ENCODE measurements at places on chromosomes 11 and 22. TPM values are rescaled to one million over a fixed set of nuclear protein-coding genes. Genes with fewer than 3 reads are reported as not detected.

GRCh38 chr11:77086521-77087472, 15.8 kb upstream of the OMP start:
- no peak for DNase-seq

GRCh38 chr11:62546244-62546928, at the start of gene AHNAK:
Gene AHNAK (minus strand): TSS chr11:62546806. CDS start chr11:62536098, 10,708 bp downstream.
- peak; percentile 55 for DNase-seq

GRCh38 chr11:46490666-46491065, 99.1 kb upstream of the CHRM4 start:
- no peak for DNase-seq

Gene APOA4
- not detected for total RNA-seq

- peak; percentile 57 for DNase-seq
Observed at GRCh38 chr11:1335811-1336761, 26.7 kb upstream of the TOLLIP start.

Gene TPBGL
- not detected for total RNA-seq

- DNase-seq, result no peak
Observed at GRCh38 chr11:30538251-30538650, 47.9 kb downstream of the MPPED2 start.

Gene LRRC32
- total RNA-seq, result 17.5 TPM

DNA sequence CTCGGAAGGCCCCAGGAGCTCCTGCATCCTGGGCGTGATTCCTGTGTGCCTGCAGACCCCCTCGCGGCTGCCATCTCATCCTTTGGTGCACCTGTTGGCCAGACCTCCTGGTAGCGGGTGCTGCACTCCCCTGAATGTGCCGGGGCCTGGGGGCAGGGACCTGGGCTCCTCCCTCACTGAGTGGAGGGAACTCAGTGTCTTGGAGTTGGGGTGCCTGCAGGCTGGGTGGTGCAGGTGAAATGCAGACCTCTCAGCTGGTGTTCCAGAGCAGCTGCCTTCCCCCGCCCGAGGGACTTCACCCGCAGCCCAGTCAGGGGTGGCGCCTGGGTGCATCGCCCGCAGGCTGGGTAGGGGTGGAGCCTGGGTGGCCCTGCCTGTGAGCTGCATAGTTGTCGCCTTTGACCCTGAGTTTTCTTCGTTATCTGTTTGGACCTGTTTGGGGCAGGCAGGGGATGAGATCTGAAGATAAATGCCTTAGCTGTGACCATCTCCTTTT, 31.4 kb downstream of the LRP5 start:
- DNase-seq, result no peak

DNA sequence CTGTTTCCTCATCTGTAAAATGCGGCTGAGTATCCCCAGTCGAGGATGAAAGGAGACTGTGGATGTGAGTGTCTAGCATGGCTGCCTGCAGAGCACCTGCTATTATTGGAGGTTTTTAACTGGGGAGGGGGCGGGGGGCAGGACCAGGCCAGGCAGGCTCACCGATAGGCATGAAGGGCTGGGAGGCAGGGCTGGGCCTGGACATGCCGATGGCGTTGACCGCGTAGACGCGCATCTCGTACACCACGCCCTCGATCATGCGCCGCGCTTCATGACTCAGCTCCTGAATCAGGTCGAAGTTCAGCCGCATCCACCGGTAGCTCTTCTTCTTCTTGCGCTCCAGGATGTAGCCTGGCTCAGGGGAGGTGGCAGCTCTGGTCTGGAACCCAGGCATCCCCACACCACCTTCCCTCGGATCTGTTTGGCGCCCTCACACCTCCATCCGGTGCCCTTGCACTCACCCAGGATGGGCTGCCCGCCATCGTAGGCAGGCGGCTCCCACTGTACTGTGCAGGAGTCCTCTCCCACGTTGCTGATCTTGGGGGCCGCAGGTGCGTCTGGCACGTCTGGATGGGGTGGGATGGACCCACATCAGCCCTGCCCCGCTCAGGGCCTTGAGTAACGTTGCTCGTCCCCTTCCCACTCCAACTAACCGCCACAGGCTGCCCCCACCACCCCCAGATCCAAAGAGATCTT, 15.1 kb downstream of the MYBPC3 start:
- DNase-seq, result no peak

GRCh38 chr11:61702701-61703312, 22.6 kb downstream of the DAGLA start:
- DNase-seq, result no peak

DNA sequence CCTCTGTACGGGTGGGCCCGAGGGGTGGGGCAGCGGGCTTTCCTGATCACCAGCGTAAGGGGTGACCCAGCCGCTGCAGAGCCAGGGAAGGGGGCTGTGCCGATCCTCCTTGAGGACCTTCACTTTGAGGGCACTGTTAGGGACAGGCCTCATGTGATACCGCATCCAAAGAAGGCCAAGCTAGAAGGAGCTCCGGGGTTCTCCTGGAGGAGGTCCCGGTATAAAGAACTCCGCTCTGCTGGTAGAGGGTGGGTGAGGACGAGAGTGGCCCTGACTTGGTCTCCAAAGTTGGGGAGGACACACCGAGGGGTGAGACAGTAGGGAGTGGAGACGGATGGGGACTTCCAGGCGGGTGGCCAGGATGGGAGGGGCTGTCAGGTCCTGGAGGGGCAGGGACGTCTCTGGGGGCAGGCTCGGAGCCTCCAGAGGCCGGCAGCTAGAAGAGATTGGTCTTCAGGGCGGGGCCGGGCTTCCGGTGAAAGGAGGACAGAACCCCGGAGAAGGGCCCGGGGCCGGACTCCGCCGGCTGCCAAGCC, 4.6 kb downstream of the PHOX2A start:
- DNase-seq, result no peak

Gene PANX2
- 0.30 TPM for total RNA-seq
